ENCODE measurements at places on chromosomes 4 and X.

GRCh38 chr4:99822734-99823133, 6.1 kb downstream of the DAPP1 start:
- DNase-seq = no peak

DNA sequence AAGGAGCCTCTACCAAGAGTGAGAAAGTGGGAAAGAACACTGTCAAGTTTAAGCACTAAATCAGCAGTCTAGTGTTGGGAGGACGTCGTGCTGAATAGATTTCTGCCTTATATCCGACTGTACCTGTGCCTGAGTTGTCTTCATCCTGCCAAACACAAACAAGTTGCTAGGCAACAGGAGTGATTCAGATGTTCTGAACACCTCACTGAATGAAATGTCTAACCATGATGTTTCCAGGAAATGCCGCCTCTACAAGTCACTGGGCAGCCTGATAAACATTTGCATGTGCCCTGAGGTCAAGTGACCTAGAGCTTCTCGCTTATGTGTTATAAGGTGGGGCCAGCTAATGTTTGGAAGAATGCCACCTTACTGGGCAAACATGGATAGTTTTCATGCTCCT, 37.9 kb downstream of the SGMS2 start:
- DNase-seq = no peak

DNA sequence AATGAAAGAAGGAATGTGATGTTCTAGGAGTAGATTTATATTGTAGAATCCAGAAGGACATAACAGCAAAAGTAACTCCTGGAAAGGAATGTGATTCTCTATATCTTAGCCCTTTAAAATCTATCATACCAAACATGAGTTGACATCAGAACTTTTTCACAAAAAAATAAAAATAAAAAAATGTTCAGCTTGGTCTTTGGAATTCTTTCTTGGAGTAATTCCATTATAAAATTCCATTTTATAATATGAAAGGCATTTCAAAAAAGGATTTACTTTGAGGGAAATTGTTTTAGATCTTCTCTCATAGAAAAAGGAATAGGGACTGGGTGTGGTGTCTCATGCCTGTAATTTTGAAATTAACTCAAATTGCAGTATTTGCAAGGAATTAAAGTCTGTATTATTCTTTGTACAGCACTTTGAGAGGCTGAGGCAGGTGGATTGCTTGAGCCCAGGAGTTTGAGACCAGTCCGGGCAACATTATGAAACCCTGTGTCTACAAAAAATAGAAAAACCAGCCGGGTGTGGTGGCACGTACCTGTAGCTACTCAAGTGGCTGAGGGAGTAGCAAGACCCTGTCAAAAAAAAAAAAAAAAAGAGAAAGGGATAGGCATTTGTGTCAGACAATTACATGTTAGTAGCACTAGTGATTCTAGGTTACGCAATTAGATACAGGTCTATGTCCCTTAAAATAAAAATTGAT, 134.9 kb downstream of the SLC4A4 start:
- DNase-seq = no peak

- DNase-seq = no peak
Observed at GRCh38 chr4:8671712-8672290, 79.2 kb downstream of the CPZ start.

DNA sequence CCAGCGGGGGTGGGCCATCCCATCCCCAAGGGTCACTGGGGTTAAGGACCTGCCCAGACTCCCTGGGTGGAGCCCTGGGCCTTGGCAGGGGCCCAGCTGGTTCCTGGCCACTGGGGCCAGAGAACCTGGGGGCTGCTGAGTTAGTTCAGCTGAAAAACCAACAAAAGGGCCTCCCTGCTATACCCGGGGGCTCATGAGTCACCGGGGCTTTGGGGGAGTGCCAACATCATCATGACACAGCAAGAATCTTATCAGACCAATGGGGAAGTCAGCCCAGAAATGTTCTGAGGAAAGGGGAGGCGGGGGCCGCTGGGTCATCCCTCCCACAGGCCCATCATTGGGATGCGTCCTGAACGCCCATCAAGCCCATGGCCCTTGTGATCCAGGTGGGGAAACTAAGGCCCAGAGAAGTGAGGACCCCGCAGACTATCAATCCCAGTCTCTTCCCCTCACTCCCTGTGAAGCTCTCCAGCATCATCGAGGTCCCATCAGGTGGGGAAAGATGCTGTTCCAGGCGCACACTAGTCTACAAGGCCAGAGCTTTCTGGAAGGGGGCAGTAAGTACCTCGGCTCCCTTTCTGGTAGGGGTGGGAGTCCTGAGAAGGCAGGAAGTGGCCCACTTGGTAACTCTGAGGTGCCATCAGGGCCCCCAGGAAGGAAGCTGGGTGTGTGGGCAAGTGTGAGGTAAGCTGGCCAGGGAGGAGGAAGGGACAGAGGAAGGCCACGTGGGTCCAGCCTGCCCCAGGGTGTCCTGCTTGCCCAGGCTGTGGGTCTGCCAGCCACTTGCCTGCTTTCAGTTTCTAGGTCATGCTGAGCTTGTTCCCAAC, 4.5 kb downstream of the G6PD start:
- peak; percentile 21 for DNase-seq

DNA sequence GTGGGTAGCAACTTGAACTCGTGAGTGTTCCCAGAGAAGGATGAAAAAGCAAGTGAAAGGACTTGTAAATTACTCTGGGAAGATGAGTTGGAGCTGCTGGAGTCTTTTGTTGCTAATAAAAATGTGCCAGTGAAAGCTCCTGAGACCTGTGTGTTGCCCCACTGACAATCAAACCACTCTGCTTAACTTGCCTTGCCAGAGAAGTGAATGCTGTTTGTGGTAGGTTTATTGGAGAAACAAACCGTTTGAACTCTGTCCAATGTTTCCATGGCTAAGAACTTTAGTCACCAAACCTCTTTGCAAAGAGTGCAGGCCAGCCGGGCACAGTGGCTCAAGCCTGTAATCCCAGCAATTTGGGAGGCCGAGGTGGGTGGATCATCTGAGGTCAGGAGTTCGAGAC, 586.9 kb downstream of the PCDH7 start:
- DNase-seq = no peak

GRCh38 chrX:87900320-87900908, 382.8 kb downstream of the KLHL4 start:
- no peak for DNase-seq

Data from stimulated activated CD8-positive, alpha-beta memory T cell treated with anti-CD3 and anti-CD28 coated beads, Interleukin-7, amount 100 ng/mL, for 24 hours (primary cell).